Prostate gland (tissue), 2 donors: ENCODE measurements at places on chromosomes 4 and X.

DNA sequence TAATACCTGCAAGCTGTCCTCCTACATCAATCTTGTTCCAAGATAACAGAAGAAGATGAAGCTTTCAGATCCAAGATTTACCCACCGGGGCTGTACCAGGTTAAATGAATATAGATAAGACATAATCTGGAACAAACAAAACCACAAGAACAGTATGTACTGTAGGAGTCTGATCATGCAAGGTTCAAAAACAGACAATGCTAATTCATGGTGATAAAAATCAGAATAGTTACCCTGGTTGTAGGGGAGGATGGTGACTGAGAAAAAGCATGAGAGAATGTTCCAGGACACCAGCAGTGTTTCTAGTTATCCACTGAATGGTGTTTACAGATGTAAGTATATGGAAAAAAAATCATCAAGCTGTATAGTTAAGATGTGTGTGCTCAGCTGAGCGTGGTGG lies 211.6 kb upstream of the TBL1X start:
- DNase-seq, result no peak

- no peak for DNase-seq
Measured at GRCh38 chr4:12446256-12446655, 1017.6 kb upstream of the HS3ST1 start.

DNA sequence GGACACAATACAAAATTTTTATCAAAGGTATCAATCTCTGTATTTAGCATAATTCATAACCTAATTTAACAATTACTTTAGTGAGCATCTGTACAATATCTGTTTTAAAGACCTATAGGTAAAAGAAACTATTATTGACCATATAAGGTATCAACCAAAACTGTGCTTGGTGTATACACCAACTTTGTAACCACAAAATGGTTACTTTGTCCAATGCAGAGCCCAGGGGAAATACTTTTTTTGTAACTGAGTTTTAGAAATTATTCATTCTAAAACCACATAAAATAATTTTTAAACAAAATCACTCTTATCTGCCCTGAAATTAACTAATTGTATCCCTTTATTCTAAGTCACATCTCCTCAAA lies 5.0 kb downstream of the CXXC4 start:
- DNase-seq, result no peak

- DNase-seq, result no peak
Measured at GRCh38 chr4:16617011-16617410, 281.4 kb downstream of the LDB2 start.

DNA sequence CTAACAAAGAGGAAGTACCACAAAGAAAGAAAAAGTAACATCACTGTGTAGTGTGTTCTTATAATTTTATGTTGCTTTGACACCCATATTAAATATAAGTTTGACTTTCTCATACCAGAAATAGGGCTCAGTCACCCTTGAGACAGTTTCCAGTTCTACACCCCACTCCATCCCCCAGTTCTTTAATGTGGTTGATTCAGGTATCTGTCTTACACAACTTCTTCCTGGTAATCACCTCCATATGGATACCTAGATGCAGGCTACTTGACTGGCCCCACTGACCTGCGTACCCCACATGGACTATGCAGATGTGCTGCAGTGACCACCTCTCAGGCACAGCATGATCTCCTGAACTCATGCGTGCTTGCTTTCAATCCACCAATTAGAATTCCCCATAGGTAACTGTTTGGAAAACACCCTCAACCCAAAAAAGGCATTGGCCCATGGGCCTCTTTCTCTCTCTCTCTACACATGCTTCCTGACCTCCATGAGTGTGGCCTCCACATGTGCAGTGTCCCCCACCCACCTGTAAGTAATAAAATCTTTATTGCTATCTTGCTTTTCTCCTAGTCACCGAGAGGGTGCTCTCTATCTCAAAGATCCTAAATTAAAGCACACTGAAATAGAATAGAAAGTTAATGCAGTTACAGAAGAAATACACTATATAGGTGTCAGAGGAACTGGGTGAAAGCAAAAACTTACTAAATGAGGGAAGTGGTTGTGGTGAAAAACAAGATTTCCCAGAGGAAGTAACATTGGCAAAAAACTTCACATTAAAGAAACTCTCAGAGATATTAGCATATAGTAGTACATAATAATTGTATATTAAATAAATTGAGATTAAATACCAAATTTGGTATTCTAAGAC lies 98.4 kb downstream of the ZAR1 start:
- DNase-seq, result no peak

GRCh38 chr4:159298502-159298901 lies 195.6 kb downstream of the RAPGEF2 start:
- no peak for DNase-seq

GRCh38 chr4:76226418-76226817 lies 12.8 kb upstream of the SCARB2 start:
- DNase-seq, result no peak

DNA sequence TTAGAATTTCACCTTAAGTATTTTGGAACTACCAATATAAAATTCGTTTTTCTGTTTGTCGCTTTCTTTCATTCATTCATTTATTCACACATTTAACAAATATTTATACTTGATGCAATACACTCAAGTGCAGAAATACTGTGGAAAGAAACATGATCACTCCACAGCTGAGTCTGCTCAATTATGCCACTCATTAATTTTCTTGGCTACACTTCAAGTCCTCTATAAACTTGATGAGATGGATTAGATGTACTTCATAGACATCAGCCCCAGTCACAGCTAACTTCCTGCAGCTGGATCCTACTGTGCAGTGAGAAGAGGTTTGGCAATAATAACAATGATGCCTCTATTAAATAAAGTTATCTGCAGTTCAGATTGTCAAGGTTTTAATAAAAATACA lies 208.1 kb downstream of the PDGFC start:
- DNase-seq, result no peak
